ENCODE measurements at places on chromosomes 6 and 20.

- DNase-seq, result no peak
These were observed 29.5 kb upstream of the PKIB start for GRCh38 chr6:122580737-122581136.

DNA sequence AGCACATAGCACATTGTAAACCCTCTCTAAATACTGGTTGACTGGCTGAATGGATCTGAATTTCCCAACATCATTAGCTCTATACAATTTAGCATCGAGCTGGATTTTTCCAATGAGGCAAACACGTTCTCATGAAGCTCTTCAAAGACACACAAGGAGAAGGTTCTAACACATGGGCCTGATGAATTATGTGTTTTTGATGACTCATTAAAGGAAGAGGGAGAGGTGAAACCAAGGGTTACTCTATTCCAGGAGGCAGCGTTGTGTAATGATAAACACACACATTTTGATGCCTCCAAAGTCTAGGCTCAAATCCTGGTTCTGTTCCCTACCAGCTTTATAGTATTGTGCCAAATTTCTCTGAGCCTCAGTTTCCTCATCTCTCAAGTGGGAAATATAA lies 84.3 kb downstream of the PFDN4 start:
- no peak for DNase-seq

DNA sequence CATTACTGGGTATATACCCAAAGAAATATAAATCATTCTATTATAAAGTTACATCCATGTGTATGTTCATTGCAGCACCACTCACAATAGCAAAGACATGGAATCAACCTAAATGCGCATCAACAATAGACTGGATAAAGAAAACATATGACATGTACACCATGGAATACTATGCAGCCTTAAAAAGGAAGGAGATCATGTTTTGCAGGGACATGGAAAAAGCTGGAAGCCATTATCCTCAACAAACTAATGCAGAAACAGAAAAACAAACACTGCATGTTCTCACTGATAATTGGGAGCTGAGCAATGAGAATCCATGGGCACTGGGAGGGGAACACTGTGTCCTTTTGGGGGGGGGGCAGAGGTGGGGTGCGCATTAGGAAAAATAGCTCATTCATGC lies 50.9 kb upstream of the HLA-G start:
- no peak for DNase-seq

DNA sequence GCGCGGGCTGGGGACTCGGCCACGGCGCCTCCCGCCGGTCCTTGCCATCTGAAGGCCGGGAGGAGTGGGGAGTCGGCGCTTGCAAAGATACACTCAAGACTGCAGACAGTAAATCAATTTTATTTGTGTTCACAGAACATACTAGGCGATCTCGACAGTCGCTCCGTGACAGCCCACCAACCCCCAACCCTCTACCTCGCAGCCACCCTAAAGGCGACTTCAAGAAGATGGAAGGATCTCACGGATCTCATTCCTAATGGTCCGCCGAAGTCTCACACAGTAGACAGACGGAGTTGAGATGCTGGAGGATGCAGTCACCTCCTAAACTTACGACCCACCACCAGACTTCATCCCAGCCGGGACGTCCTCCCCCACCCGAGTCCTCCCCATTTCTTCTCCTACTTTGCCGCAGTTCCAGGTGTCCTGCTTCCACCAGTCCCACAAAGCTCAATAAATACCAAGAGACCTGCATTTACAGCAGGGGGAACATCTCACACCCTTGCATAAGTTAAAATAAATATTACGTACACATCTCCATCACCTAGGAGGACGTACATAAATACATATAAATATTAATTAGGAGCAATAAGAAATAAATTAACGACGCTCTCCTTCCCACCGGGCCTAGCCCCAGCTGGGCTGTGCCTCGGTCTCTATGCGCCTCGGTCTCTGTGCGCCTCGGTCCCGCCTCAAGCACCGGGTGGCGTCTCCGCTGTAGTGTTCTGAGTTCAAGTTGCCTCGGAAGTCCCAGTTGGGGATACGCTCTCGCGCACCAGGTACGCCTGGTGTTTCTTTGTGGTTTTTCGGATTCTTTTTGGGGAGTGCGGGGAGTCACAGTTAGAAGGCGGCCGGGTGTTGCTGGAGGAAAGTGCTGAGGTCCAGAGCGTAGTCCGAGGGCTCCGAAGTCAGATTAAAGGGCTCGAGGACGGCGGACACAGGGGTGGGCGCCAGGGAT lies 889 bp upstream of the FLOT1 start:
- DNase-seq, result no peak

- DNase-seq, result no peak
These were observed 7.2 kb downstream of the CST9 start for GRCh38 chr20:23598481-23598880.

GRCh38 chr20:17024513-17025119 lies 202.2 kb upstream of the PCSK2 start:
- no peak for DNase-seq

GRCh38 chr20:60365064-60365666 lies 406.9 kb downstream of the CDH26 start:
- no peak for DNase-seq

DNA sequence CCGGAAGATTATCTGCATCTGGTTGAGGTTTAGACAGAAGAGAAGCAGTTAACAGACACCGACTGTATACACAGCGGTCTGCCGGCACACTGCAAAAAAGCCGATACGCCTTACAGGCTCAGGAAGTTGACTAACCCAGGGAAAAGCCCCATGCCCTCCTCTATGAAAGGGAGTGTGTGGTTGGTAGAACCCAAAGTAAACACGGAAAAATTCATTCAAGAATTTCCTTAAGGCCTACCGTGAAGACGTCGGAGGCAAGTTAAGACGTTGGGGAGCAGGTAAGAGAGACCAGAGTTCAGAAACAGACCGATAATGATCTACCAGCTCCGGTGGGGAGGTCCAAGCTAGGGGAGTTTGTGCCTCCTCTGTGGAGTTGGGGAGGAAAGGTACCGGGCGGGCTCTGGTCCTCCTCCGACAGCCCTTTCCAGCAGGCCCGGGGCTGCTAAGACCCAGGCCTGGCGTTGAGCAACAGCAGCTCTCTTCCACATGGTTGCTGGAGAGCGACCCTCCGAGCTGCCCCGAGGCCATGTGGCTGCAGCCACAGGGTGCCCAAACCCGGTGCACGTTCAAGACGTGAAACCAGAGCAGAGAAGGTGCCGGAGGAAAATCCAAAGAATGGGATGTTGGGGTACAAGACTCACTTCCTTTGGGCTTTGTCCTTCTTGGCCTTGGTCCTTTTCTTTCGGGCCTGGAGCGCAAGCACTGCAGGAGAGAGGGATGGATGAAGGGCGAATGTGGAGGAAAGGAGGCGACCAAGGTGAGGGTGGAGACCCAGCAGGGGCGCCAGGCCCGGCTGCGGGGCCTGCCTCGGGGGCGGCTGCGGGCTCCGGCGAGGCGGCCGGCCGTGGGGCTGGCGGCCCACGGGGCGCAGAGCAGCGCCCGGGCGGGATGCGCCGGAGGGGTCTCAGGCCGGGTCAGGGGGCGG lies 809 bp downstream of the SRPK1 start:
- DNase-seq, result peak; percentile 17
